Activated CD8-positive, alpha-beta T cell treated with anti-CD3 and anti-CD28 coated beads, Interleukin-2, amount 10 ng/mL, durations not matched to agents 7 days and 5 days (primary cell): ENCODE measurements at places on chromosomes 7 and 10. TPM values are rescaled to one million over a fixed set of nuclear protein-coding genes. Genes with fewer than 3 reads are reported as not detected.

Gene BUB3
- total RNA-seq = 267 TPM

DNA sequence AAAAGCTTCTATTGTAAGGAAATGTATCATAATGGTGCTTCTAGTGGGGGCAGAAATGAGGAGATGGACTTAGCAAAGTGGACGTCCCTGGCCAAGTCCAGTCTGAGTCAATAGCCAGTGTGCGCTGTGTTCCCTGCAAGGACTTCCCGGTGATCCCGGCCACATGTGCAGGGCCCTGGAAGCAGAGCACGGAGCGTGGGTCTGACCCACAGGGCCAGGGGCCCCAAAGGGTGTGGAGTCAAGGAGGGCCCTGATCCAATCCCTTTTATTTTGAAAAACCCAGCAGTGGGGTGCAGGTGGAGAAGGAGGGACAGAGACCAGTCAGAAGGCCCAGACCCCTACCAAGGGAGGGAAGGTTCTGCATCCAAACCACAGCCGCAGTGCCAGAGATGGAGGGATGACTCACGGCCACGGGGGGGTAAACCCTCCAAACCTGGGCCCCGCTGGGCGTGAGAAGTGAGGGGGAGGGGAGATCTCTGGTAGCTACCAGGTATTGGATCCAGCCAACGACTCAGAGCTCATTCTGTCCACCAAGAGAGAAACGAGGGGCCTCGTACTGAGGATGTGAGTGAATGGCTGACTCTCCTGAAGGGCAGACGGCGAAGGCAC, 57.2 kb upstream of the VIPR2 start:
- no peak for DNase-seq

- no peak for DNase-seq
These were observed 86.5 kb downstream of the OTUD1 start for GRCh38 chr10:23525406-23525805.

DNA sequence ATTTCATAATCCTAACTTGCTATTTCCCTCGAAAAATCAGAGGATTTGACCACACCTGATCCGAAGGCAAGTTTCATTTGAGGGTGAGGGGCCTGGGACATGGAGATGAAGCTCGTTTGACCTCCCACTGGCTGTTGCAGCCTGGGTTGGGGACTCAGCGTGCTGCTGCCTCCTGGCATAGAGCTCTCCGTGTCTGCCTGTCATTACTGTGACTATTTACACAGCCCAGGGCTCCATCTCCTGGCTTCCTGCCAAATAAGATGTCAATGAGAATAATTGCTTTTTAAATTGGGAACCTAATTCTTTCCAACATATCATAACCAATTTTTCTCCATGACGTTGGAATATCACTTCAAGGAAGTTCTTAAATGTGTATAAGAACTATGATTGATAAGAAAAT, 139.3 kb upstream of the COBL start:
- DNase-seq = no peak
